Stimulated activated CD4-positive, alpha-beta T cell treated with anti-CD3 and anti-CD28 coated beads, Interleukin-12 subunit alpha, Interleukin-12 subunit beta, amount 100 ng/mL, for 48 hours (primary cell): ENCODE measurements at places on chromosomes 6 and 20.

DNA sequence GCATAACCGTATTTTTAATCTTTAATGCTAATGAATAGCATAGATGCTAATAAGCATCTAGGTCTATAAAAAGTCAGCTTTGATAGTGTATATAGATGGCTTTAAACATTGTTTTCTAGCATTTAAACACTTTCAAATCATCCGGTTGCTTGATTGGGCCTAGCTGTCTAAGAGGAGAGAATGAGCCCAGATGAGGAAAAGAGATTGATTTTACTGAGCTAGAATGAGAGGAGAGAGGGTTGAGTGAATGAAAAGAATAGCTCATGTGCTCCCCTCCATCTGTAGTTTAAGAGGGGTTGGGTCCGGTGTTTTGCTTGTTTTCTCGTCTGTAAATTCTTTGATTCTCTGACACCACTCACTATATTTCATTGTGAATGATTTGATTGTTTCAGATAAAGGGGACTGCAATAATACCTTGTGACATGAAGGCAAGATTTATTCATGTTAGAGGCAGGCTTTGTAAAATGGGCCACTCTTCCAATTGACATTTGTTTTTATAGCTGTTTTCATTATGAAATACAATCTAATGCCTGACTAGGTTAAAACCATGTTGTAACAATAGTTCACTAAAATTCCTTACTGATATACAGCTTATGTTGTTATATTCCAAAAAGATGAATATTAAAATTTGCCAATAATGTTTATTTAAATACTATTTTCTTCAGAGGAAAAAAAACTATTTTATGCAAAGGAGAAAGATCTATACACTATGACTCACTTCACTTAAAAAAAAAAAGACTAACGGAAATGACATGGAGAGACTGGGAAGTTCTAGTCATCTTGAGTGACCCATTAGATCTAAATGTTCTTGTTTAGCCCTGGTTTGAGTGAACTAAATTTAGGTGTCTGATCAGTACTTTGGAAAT, 3.2 kb downstream of the PTPN1 start:
- no peak for DNase-seq

DNA sequence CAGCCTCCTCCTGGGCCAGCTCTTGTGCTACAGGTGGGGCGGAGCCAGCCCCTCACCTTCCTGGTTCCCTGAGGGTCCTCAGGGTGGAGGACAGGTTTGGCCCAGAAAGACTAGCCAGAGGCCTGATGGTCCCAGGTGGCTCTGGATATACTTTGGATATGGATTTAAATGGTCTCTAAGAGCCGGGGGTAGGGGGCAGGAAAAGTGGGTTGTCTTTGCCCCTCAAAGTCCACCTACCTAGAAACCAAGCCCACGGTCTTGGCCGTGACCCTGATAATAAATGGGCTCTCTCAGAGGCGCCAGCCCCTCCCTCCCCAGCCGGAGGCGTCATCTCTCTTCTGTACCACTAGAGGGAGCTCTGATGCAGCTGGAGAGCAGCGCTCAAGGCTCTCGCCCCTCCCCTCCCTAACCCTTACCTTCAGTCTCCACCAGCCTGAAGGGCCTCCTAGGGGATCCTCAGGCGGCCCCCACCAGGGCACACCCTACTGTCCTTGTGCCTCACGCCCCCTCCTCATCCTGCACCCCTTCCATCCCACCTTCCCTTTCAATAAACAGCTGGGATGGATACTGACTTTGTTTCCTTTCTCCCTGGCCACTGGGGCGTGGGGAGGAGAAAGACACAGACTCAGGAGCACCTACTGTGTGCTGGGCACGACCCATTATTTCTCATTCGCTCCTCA, 7.5 kb downstream of the NRSN2 start:
- peak; percentile 62 for DNase-seq

DNA sequence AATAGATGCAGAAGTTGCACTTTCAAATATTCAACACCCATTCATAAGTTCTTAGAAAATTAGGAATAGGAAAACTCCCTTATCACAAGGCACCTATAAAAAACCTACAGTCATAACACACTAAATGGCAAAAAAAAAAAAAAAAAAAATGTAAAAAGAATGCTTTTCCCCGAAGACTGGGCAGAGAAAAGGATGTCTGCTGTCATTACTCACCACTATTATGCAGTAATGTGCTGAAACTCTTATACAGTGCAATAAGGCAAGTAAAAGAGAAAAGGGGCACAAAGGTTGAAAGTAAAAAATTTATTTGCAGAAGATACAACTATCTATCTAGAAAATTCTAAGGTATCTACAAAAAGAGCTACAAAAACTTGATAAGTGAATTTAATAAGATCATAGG, 607.8 kb upstream of the ARID1B start:
- no peak for DNase-seq

- no peak for DNase-seq
These were observed 15.6 kb upstream of the GMPR start for GRCh38 chr6:16222826-16223225.

DNA sequence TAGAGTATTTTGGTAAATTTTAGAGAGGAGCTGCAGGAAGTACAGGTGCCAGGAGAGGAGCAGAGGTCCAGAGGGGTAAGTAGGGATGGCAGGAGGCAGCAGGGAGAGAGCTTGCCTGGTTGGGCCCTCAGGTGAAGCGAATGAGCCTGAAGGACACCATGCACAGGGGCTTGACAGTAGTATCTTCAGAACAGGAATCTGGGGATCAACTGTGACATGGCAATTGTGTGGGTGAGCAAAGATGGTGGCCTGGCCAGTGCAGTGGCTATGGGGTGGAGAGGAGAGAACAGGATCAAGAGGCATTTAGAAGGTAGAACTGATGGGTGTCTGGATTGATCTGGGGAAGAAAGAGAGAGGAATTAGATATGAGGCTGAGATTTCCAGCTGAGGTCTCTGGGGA, 68.7 kb upstream of the RNF24 start:
- DNase-seq: no peak

DNA sequence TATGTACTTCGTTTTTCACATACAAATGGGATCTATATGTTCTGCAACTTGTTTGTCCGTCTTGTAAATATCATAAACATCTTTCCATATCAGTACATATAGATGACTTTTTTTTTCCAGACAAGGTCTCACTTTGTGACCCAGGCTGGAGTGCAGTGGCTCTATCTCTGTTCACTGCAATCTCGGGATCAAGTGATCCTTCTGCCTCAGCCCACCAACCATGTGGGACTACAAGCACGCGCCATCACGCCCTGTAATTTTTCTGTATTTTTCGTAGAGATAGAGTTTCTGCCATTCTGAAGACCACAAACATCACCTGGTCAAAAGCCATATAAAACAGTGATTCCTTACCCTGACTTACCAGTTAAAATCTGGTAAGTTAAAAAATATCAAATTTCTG, 37.7 kb upstream of the SYNCRIP start:
- DNase-seq: no peak

DNA sequence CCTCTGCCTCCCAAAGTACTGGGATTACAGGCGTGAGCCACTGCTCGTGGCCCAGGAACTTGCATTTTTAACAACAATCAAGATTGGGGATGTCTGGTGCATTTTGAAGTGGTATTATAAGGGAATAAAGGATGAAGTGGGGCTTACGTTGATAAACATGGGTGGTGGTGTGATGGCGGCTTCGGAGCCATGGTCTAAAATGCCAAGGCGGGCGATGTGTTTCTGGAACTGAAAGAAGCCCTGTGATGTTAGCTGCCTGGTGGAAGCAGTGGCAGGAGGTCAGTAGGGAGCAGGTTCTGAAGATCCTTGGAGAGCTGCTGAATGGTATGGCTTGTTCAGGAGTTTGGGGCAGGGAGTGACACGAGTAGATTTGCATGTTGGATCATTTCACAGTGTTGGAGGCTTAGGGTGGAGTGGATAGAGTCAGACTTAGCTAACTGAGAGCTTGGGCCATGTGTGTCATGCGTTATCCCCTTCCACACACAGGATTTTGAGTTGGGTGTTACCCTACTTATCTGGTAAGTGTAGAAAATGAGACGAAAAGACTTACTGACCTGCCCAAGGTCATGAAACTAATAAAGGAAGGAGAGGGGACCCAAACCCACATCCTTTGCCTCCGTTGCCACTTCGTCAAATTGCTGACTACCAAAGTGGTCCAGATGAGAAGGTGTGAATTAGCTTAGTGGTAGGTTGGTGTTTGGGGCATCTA, 1.5 kb downstream of the NELFCD start:
- DNase-seq: no peak

DNA sequence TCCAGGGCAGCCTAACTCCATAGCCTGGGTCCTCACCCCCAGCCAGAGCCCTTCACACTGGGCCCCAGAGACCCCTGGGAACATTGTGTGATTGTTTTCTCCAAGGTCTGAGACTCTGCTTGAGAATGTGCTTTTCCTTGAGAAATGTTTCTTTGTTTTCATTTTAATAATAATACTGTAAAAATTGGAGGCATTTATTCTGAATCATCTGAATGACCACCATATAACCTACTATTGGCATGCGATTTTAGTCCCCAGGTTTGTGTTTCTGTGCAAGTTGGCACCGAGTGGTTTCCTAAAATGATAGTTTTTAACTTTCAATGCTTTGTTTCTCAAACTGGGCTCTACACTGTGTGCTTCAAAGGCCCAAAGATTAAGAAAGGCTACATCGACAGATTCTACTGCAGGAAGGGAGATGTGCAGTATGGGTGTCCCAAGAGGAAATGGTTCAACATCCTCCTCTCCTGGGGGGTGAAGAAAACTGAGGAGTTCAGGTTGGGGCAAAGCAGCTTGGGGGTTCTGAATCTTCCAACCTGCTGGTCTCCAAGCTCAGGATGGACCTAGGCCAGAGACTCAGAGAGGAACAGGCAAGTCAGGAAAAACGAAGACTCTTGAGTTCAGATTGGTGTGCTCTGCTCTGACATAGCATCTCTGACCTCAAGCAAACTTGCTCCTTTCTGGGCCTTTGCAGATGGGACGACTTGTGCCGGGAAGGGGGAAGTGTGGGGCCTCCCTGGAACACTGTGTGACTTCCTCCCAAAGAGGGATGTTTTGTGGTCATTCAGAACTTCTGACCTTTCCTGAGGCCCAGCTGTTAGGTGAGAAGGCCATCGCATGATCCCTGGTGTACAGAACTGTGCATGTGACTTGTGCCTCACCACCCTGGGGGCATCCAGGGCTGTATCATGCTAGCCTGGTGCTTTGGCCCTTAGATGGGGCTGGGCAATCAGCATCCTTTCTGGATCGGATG, 31.0 kb downstream of the DAAM2 start:
- DNase-seq: no peak

DNA sequence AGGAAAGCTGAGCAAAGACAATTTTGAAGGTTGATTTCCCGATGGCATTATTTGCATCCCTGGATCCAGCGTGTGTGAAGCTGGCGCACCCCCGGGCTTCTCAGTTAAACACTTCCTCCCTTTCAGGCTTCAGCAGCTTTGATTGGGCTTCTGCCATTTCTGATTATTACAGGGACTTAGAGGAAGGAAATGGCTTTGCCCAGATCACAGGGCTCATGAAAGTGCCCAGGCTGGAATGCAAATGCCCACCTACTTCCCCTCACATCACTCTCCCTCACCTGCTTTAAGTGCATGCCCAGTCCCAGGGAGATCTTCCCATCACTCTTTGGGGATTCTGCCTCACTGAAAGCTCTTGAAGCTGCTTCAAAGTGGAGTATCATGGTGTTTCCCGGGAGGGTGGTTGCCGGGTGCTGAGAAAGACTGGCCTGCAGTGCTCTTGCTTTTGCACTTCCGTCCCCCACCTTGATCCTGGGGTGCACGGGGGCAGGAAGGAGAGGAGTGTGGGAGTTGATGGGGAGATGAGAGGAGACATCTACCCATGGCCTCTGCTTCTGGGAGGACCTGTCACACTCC, 28.3 kb downstream of the PHACTR3 start:
- no peak for DNase-seq

GRCh38 chr20:38191654-38192053, 26.6 kb upstream of the TGM2 start:
- no peak for DNase-seq

DNA sequence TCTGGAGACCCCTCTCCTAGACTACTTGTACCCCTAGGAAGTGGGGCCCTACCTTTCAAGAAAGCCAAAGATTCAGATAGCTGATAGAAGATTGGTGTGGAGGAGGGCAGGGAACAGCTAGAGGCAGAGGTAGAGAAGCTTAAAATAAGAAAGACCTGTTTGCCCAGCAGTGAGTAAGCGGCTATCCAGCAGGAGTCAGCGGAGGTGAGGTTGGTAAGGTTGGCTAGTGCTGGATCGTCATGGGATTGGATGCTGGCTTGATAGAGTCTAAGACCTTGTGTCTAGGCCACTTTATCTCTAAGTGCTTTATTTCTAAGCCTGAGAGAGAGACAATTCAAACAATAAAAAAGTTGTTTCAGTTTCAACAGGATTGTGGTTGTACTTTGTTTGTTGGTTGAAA, 19.1 kb downstream of the ANKS1A start:
- DNase-seq: no peak

DNA sequence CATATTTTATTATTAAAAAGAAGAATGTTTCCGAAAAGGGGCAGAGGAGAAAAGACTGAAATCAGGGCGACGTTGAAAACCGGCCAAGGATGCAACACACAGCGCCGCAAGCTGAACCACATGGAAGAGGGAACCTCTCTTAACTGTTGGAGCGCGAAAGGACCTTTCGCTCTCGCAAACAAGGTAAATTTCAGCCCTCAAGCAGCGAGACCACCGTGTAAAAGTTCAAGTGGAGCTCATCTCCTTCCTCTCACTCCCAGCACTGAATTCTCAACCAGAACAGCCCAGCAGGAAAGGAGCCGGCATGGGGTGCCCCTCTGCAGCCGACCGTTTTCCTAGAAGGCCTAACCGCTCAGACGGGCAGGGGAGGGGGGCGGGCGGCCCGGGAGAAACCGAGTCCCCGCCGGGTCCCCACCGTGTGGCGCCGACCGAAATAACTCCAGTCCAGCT, 621 bp downstream of the GPR63 start:
- no peak for DNase-seq

DNA sequence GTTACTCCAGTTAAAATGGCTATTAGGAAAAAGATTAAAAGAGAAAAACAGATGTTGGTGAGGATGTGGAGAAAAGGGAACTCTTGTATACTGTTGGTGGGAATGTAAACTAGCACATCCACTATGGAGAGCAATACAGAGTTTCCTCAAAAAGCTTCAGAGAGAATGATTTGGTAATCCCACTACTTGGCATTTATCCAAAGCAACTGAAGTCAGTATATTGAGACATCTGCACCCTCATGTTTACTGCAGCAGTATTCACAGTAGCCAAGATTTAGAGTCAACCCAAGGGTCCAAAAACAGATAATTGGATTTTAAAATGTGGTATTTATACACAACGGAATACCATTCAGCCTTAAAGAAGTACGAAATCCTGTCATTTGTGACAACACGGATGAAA, 469.5 kb downstream of the QKI start:
- DNase-seq: no peak

DNA sequence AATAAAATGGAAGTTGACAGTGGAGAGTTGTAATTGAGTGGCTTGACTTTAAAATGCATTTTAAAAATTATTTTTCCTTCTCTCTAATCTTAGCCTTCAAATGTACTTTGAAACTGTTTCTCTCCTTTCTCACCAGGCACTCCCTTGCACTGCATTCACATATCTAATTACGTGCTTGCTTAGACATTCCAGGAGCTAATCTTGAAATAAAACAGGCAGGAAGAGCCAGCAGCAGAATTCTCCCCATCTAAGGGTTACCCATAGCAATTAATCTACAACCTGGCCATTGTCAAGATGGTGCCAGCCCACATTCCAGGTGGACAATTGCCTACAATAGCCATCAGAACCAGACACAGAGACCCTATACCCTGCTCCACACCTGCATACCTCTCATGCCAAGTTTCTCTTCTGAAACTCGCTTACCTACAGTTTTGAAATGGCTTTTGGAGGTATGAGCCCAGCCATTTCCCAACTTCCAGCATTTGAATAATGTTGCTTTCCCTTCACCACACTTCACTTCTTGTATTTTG, 167.6 kb upstream of the GJE1 start:
- DNase-seq: no peak

- no peak for DNase-seq
These were observed 523.0 kb upstream of the FLRT3 start for GRCh38 chr20:14860410-14860814.
